Caco-2 (cell line): ENCODE measurements at places on chromosomes 16 and 17.
A peak's percentile ranks its signal among the peaks of the same experiment; 100 is the strongest.

DNA sequence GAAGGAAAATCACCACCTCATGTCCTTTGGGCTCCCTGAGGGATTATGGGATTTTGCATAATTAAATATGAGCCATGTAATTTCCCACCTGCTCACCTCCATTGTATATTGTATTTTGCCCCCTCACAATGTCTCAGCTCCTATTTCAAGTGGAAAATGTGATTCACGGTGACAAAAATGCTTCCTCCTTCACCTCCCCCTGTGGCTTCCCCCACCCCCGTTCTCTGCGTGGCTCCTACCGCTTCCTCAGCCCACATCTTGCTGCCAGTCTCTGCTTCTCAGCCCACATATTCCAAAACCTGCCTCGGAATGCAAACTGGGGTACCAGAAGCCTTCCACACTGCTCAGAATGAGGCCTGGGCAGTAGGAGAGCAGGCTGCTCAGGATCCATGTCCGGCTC, 394.5 kb upstream of the C16orf82 start:
- DNase-seq, result no peak

DNA sequence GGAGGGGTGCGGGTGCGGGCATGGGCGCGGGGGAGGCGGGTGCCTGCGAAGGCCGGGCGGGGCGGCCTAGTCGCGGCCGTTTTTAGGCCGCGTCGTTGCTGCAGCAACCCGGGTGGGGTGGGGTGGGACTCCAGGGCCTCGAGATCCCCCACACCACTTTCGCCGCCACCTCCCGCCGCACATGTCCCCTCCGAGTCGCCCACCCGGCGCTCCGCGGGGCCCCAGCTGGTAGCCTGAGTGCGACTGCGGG, 11.3 kb downstream of the TBX2 start:
- no peak for DNase-seq

DNA sequence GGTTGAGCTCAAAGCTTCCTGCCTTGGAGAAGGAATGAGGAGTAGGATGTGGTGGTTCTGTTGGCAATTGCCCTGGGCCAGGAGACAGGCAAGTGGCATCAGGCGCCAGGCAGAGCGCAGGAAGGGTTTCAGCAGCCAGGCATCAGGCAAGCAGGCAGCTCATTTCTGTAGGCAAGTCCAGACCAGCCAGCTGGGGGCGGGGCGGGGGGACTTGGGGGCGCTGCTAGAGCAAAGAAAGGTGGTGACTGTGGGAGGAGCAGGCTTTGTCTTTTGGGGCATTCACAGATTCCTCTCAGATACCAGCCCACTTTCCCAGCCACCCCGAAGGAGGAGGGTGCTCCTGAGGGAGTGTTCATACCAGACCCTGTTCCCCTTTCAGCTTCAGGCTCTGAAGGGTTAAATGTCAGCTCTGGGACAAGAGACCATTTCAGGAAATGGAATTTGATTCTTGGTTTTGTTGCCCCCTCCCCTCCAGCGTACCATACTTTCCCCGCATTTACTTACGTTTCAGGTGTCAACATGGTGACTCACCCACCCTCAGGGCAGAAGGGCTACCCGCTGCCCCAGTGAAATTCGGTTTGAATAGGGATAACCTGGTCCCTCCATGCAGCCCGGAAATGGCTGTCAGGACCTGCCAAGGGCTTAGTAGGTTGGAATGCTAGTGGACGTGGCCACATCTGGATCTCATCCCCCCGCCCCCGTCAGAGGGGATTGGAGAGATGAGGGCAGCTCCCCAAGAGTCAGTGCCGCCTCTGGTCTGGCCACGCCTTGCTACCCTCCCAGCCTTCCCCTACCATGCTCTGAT, 13.2 kb downstream of the NGFR start:
- peak; percentile 88 for DNase-seq

GRCh38 chr16:52203096-52203495, 343.8 kb downstream of the TOX3 start:
- no peak for DNase-seq

- DNase-seq, result no peak
Measured at GRCh38 chr16:82007189-82007588, 4.1 kb downstream of the SDR42E1 start.

DNA sequence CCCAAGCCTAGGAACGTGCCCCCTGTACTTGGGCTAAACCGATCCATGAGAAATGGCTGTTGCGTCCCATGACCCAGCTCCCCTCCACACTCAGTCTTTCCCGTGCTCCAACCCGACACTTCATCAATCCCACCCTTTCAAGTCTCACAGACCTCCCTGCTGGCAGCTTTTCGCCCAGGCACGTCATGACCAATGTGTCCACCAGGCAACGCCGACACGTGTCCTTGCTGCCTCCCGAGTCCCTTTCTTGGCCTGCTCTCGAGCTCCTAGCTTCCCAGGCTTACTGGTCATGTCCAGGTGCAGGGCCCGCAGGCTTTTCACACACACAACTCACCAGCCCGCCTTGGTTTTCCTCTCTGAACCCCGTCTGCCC, 12.2 kb downstream of the MNT start:
- no peak for DNase-seq

GRCh38 chr17:9380361-9380760, 195.3 kb downstream of the STX8 start:
- DNase-seq, result no peak

DNA sequence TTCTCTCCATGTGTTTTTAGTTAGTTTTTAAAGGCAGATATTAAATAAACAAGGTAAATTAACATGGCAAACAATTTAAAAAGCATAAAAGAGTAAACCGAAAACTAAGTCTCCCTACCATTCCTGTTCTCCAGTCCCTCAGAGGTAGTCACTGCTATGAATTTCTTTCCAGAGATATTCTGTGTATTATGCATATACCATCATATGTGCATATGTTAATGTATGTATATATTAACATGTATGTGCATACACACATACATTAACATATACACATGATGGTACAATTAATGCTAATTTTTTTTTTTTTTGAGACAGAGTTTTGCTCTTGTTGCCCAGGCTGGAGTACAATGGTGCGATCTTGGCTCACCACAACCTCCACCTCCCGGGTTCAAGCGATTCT, 32.5 kb downstream of the TANGO6 start:
- no peak for DNase-seq

- DNase-seq, result no peak
Measured at GRCh38 chr16:11692651-11693050, 24.4 kb downstream of the SNN start.

- no peak for DNase-seq
Measured at GRCh38 chr16:4098501-4098900, 17.7 kb downstream of the ADCY9 start.

DNA sequence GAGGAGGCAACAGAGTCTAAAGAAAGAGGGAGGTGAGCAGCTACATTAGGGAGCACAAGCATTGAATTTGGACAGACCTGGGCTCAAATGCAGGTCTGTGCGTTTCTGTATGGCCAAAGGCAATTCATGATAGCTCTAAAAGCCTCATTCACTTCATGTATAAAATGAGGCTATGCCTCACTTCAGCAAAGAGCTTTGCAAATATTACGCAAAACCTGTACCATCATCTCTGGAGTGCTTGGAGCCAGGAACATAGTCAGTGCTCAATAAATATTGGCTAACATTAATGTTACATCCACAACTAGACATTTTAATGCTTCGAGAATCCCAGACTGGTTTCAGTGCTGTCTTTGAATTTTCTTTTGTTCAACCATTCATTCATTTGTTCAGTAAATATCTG, 254.7 kb upstream of the CDH11 start:
- no peak for DNase-seq

GRCh38 chr16:80824623-80825364, 20.4 kb upstream of the CDYL2 start:
- DNase-seq, result no peak

DNA sequence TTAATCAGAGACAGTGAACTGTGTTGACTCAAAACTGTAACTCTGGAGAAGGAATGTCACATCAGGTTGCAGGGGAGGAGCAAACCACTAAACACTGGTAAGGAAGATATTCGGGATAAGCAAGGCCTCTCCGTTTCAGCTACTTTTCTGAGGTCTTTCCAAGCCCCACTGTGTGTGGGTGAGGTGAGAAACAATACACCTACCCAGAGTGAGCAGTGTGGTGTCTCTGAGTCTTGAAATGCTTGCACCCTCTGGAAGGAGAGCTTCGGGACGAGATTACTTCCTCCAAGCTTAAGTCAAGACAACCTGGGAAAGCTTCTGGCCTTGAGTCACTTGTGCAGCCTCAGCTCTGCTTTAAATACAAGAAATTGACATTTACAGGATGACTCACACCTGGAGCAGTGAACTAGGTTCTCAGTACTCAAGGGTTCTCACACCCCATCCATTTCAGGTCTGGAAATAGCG, 2.5 kb upstream of the MAP3K14 start:
- DNase-seq, result no peak
